ENCODE measurements at places on chromosomes 13 and 19.

GRCh38 chr19:14383661-14384555 is 2.7 kb downstream of the ADGRE5 start:
- no peak for DNase-seq

DNA sequence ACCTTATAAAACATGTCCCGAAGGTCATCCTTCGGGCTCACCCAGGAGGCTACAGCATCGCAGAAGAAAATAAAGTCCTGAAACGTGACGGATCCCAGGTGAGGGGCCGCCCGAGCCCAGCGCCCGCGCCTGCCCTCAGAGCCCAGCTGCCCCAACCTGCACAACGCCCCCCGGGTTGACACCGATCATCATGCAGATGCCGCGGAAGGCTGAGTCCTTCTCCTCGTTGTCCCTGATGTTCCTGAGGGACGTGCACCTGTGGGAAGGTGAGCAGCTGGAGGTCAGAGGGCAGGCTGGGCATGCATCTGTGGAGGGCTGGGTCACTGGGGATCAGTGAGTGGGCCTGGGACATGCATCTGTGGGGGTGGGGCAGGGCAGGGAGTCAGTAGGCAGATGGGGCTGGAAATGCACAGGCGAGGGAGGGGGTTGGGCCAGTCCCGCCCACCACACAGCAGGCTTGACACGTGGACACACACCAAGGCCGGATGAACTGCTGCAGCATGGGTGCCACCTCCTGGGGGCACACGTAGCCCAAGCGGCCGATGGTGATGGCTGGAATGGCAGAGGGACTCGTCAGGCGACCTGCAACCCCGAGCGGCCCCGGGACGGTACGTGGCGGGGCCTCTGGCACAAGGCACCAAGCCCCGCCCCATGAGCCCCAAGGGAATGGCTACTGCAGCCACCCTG is 5.3 kb upstream of the FBXW9 start:
- DNase-seq: no peak

DNA sequence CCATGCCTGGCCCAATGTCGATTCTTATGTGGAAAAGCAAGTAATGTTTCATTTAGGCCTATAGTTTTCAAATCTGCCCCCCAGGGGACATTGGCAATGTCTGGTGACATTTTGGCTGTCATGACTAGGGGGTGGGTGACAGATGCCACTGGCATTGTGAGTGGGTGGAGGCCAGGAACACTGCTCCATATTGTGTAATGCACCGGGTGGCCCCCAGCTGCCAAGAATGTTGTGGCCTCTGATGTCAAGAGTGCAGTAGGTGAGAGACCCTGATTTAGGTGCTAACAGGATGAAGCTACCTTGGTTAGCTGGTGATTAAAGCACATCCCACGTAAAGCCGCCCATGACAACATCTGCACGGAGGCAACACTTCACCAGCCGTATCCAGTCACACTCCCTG is 10.8 kb downstream of the C19orf44 start:
- no peak for DNase-seq

GRCh38 chr19:56577719-56578602 is 10.7 kb downstream of the ZNF470 start:
- no peak for DNase-seq

- no peak for DNase-seq
Observed at GRCh38 chr13:79435561-79435990, 29.5 kb upstream of the RBM26 start.

- no peak for DNase-seq
Observed at GRCh38 chr19:55508120-55508519, 19.9 kb downstream of the SSC5D start.

DNA sequence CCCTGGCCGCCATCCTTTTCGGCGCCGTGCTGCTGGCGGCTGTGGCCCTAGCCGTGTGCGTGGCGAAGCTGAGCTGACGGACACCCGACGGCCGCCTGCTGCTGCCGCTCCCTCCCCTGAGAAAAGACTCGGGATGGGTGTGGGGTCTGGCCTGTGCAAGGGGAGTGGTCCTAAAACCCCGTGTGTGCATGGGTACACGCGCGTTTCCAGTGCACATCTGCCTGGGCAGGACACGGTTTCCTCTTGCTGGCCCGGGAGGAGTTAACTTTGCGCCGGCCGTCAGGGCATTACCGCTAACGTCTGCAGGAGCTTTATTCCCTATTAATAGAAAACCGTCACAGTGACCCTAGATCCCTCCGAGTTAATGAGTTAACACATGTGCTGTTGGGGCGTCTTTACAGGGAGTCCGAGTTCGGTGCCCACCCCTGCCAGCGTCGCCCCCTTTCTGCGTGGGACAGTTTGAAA is 1.3 kb downstream of the RGS9BP start:
- DNase-seq: no peak

DNA sequence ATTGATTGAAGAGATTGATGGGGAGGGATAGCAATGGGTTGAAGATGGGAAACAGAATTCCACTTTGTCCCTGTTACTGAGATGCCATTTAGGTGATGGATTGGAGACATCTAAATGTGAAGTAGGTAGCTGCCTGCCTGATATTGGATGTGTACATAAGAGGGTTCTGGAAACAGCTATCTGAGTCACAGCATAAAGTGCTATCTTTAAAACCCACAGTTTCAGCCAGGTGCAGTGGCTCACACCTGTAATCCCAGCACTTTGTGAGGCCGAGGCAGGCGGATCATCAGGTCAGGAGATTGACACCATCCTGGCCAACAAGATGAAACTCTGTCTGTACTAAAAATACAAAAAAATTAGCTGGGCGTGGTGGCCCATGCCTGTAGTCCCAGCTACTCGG is 72.6 kb downstream of the DNAJC3 start:
- no peak for DNase-seq

DNA sequence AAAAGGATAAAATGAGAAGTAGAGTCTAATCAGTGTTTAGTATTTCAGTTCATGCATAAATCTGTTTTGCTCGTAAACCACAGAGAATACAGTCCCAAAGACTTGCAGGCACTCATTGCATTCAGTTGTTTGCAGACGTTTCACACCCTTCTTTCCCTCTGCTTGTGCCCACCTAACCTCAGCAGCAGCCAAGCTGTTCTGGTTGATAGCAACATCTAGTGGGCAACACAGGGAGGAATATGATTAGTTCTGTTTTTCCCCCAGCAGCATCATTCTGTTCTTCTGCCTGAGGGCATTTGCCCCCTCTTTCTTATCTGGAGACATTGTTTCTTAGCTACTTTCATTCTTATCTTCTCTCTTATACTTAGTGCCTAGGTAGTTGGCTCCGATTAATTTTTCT is 135.6 kb downstream of the PAN3 start:
- DNase-seq: no peak

- no peak for DNase-seq
Observed at GRCh38 chr13:41111454-41111853, 21.1 kb downstream of the KBTBD6 start.

GRCh38 chr13:80560609-80561008 is 219.7 kb upstream of the SPRY2 start:
- DNase-seq: no peak

GRCh38 chr13:19998960-19999359 is 40.4 kb downstream of the ZMYM2 start:
- DNase-seq: no peak

GRCh38 chr19:32197896-32198882 is 147.2 kb upstream of the ZNF507 start:
- no peak for DNase-seq

DNA sequence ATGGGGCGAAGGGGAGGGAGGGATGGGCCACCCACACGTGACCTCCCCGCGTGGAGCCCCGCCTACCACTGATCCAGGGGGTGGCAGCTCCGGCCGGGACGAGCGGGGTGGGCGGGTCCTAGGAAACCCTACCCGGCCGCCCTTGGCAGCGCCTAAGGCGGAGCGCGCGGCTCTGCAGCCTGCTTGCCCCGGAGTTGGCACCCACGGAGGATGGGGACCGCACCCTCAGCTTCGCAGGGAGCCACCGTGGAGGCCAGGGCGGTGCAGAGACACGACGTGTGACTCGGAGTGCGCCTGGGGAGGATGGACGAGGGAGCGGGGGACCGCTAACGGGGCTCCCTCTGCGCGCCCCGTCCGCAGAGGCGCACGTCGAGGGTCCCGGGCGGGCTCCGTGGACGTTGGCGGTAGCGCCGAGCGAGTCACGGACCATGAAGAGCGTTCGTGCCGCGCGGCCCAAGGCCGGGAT is at the start of gene RGS9BP:
Gene RGS9BP, plus strand, starts transcription at position 129 of the 466 bp plus-strand sequence. CDS start 416 bp downstream, outside the sequence.
- DNase-seq: no peak

DNA sequence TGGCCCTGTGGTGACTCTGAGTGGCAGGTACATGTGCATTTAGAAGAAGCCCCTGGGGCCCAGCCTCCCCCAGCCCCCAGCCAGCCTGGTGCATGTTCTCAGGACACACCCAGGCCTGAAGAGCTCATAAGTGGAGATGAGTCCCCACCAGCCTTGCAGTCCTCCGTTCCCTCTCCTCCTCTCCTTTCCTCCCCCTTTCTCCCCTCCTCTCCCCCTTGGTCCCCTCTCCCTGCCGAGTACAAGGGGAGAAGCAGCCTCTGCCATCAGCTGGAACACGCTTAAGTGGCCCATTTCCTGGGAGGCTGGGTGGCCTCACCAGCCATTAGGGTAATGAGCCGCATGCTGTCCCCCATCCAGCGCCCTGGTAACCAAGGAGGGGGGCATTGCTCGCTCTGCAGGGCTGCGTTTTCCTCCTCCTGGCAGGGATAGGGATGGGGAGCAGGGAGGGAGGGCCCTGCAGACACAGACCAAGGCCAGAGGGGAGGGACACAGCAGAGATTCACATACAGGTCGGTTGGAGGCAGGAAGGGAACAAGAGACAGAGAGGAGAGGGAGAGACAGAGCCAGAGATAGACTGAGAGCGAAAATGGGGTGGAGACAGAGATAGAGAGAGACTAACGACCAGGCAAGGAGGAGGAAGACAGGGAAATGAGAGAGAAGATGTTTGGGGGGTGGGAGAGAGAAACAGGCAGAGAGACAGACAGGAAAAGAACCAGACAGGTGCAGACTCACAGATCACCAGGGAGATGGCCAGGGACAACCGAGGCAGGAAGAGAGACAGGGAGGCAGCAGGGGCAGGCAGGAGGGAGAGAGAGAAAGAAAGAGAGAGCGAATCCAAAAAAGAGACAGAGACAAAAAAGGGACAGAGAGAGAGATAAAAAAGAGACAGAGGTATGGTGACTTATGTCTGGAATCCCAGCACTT is 19.3 kb upstream of the DPP9 start:
- DNase-seq: no peak

- DNase-seq: no peak
Observed at GRCh38 chr19:35718345-35719041, 690 bp downstream of the KMT2B start.

DNA sequence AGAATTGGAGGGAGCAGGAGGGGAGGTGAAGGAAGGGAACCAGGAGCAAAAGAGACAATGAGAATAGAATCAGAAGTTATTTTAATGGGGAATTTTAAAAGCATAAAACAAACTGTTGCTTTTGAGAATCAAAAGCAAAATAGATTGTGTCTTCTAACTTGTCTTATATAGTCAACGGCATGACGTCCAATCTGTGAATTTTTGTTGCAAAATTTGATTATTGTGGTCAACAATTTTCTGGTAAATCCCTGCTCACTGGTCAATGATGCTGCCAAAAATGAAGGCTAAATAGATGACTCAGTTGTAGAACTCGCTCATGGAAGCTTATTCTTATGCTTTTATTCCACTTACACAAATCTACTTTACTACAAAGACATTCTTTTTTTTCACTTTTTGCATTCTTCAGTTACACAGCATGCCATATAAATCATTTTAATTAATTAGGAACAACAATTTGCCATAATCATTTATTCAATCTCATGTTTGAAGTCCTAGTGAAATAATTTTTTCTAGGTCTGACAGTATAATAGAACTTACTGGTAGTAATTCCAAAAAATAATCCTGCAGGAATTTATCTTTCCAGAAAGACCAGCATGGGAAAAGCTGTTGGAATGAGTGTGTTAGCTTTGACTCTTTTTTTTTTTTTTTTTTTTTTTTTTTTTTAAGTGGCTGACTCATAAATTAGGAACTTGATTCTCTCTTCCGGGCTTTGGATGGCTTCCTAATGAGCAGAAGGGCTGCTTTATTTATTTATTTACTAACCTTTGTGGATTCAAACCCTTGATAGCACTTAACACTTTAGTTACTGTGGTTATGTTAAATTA is 256.9 kb downstream of the SPRY2 start:
- DNase-seq: no peak

GRCh38 chr13:113941571-113942191 is 32.2 kb downstream of the C13orf46 start:
- DNase-seq: no peak

DNA sequence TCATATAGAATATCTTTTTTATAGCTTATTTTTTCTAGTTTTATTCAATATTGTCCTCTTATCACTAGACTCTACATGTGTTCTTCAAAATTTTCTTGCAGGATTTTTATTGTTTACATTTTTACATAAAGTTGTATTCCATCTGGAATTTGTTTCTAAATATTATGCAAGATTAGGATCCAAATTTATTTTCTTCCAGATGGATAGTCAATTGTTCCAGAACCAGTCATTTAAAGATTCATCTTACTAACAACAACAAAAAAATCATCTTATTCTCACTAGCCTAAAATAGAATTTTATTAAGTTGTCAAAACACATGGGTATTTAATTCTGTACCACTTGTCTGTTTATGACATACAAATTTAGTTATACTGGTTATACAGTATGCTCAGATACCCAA is 390.4 kb upstream of the GPC6 start:
- DNase-seq: no peak

DNA sequence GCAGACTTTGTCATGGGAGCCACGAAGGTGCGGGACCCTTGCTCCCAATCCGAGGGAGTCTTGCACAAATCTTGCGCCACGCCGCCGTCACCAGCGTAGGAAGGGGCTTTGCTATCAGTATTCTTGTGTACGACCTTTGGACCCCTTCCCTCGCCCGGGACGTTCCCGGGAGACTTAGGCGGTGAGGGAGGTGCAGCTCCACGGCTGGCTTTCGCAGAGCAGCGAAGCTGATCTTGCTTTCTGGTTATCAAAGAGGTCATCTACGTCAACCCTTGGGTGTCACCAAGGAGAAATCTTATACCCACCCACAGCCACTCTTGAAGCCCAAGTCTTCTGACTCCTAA is 583 bp downstream of the TECR start:
- DNase-seq: no peak
